ENCODE measurements at places on chromosomes 2 and 18. TPM values are rescaled to one million over a fixed set of nuclear protein-coding genes. Genes with fewer than 3 reads are reported as not detected.

KIF5C gene
- 3.4 TPM for polyA plus RNA-seq

RGPD3 gene
- polyA plus RNA-seq = 0.12 TPM

AQP12A gene
- not detected for polyA plus RNA-seq

GRCh38 chr18:54712758-54713157 is 115.5 kb upstream of the RAB27B start:
- no peak overlapping the region for H3K27ac ChIP-seq
- peaks cover 20% of the 10 kb centered on the region for H3K4me1 ChIP-seq
- no peaks in the 10 kb centered on the region for H3K36me3 ChIP-seq
- no peak for DNase-seq

DNA sequence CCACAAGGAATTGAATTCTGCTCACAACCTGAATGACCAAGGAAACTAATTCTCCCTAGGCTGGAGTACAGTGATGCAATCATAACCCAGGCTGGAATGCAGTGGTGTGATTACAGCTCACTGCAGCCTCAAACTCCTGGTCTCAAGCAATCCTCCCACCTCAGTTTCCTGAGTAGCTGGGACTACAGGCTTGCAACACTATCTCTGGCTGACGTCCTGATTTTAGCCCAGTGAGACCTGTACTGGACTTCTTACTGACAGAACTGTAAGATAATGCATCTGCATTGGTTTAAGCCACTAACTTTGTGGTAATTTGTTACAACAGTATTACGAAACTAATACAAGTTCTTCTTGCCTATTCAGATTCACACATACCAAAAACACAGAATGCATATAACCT is 9.5 kb upstream of the KDSR start:
- no peaks in the 10 kb centered on the region for H3K27me3 ChIP-seq
- no peaks in the 10 kb centered on the region for H3K4me1 ChIP-seq
- H3K4me3 ChIP-seq = no peak overlapping the region
- no peak for DNase-seq

DNA sequence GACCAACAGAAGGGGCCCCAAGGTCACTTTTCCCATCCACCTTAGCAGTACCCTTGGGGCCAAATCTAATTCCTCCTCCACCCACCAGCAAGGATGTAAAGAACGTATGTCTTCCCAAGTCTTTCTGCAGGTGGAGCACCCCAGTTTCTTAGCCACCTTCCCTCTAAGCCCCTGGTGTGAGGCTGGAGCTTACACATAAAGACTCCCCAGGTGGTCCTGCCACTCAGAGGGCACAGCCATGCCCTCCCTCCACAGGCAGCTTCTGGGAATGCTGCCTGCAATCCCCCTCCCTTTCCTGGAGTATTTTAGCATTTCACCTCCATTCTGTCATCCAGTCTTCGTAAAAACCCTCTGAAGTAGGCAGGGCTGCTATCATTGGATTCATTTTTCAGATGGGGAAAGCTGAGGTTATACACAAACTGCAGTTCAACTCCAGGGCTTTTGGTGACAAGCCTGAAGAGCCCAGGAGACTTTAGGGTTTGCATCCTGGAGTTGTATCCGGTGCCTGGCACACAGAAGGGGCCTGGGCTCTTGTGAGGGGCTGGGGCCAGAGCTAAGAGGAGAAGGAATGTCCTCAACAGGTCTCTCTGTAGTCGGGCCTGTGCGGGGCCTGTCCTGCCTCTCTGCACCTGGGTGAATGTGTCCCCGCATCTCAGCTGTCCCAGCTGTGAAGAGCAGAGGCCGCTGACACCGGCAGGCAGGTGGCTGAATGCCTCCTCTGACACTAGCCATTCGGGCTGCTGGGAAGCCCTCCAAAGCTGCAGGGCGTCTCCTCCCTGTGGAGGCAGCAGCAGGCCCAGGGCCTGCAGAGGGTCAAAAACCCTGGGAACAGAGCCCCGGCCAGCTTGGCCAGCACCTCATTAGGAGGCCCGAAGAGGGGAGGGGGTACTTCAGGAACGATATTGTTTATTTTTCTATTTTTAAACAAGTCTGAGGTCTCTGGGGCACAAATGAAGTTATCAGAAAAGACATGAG is 27.6 kb downstream of the CIB4 start:
- DNase-seq = no peak
- no peak overlapping the region for H3K4me3 ChIP-seq

DNA sequence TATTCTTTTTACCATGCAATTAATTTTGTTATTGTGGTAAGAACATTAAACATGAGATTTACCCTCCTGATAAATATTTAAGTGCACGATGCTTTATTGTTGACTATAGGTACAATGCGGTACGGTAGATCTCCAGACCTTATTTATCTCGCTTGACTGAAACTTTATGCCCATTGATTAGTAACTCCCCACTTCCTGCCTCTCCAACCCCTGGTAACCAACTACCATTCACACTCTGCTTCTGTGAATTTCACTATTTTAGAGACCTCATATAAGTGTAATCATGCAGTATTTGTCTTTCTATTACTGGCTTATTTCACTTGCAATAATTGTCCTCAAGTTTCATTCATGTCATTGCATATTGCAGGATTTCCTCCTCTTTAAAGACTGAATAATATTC is 195.7 kb upstream of the ID2 start:
- peak overlapping the region; percentile 35 for H3K27ac ChIP-seq
- no peak overlapping the region for H3K4me3 ChIP-seq
- no peaks in the 10 kb centered on the region for H3K36me3 ChIP-seq
- no peaks in the 10 kb centered on the region for H3K27me3 ChIP-seq
- peaks cover 56% of the 10 kb centered on the region for H3K4me1 ChIP-seq

DNA sequence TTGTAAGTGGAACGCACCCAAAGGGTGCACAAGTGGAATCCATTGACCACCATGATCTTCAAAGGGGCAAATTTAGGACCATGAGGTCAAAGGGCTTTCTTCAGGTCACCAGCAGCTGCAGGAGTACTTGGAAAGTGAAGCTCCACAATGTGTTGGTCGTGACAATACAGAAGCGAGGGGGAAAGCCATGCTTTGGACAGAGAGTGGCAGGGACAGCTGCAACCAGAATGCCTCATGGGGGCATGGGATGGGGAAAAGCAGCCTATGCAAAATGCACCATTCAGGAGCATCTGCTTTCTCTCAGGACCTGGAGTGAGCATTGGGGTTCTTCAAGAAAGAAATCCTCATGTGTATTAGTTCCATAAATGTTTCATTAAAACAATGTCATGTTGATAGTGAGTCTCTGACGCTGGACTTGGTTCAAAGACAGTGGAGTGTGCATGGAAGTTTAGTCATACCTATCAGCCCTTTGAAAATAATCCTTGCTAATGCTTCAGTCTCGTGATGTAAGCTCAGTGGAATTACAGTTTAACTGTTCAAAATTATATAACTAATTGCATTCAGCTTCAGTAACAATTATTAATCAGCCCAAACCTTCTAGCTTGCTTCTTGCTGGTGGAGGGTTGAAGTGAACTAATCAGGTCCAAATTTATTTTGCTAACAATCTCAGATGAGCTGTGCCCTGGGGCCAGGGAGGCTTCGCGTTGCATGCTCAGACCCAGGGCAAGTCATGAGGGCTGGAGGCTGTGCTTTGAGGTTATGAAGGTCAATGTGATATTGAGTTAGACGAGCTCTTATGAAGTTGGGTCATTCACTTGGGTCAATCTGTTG is 41.6 kb downstream of the ACKR3 start:
- no peak for DNase-seq
- H3K27me3 ChIP-seq = no peaks in the 10 kb centered on the region
- no peak overlapping the region for H3K27ac ChIP-seq
- H3K4me1 ChIP-seq = no peaks in the 10 kb centered on the region
- no peaks in the 10 kb centered on the region for H3K36me3 ChIP-seq

GRCh38 chr2:68294187-68294586 is 25.6 kb downstream of the CNRIP1 start:
- no peaks in the 10 kb centered on the region for H3K27me3 ChIP-seq
- no peaks in the 10 kb centered on the region for H3K4me1 ChIP-seq
- H3K27ac ChIP-seq = no peak overlapping the region
- no peaks in the 10 kb centered on the region for H3K36me3 ChIP-seq
- no peak overlapping the region for H3K4me3 ChIP-seq

- no peaks in the 10 kb centered on the region for H3K36me3 ChIP-seq
- H3K27me3 ChIP-seq = no peaks in the 10 kb centered on the region
- H3K4me3 ChIP-seq = no peak overlapping the region
- H3K4me1 ChIP-seq = no peaks in the 10 kb centered on the region
Measured at GRCh38 chr18:74796841-74797576, 199.3 kb downstream of the ZNF407 start.

DNA sequence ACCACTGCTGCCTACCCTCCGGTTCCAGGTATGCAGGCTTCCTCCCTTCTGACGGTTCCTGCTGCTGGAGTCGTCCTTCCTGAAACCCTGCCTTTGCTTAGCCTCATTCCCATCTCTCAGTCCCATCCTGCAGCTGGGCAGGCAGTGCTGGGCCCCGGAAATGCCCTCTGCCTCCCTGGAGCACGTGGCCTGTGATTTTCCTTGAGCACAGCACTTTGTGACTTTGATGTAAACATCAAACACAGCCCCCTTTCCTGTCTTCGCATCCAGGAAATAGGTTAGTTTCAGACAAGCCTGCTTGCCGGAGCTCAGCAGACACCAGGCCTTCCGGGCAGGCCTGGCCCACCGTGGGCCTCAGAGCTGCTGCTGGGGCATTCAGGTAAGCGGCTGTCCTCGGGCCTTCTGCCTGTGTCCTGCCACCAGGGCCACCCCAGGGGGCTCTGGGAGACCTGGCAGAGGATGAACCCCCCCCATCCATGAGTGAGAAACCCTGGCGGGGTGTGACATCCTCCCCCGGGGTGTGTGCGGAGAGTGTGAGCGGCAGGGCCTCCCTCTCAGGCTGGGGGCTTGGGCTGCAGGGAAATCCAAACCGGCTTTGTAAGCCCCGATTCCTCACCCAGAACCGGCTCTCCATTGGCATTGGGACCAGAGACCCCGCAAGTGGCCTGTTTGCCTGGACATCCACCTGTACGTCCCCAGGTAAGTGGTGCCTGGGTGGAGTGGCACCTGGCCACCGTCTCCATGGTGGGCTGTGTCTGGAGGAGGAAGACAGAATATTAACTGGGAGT is at the start of gene ZAP70:
Gene ZAP70 (plus strand): TSS at position 281 of the 788 bp plus-strand sequence. CDS start 10,461 bp downstream, outside the sequence.
- H3K4me3 ChIP-seq = peak within 1 kb of the TSS; percentile 91
- H3K27me3 ChIP-seq = no peaks in the 10 kb centered on the region
- DNase-seq = peak; percentile 49

DNA sequence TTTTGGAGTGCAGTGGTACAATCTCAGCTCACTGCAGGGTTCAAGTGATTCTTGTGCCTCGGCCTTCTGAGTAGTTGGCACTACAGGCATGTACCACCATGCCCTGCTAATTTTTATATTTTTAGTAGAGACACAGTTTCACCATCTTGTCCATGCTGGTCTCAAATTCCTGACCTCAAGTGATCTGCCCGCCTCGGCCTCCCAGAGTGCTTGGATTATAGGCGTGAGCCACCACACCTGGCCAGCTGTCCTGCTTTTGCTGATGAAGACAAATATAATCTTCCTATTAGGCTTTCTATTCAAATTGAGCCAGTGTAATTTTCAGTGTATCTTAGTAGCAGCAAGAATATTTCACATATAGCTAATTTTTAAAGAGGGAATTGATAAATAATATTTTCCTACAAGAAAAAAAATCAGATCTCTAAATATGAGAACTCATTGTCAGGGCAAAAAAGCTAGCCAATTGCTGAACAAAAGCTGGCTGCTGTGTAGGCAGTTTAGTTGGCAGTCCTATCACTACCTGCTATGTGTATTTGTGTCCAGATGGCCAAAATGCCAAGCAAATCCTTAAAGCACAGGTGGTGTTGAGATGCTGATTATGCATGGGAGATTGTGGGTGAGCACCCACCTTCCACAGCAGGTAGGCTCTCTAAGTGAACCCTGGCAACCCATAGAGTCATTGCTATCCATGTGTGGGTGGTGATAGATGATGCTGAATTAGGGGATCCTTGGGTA is 60.8 kb upstream of the STAM2 start:
- H3K36me3 ChIP-seq = no peaks in the 10 kb centered on the region
- H3K27ac ChIP-seq = no peak overlapping the region
- no peaks in the 10 kb centered on the region for H3K4me1 ChIP-seq
- no peaks in the 10 kb centered on the region for H3K27me3 ChIP-seq
- DNase-seq = no peak

DNA sequence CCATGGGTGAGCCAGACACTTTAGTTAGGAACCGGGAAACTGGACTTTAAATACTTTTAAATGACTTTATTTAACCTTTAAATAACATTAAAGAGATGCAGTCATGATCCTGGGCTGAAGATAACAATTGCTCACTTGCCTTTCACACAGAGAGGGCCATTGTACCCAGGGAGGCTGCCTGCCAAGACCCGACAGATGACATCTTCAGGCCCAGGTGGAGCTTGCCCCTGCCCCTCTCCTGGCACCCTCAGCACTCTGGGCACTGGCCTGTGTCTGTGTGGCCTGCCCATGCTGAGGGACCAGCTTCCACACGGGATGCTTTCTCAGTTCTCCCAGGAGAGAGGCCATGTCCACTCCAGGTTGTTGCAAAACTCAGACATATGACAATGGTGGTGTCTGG is 216.4 kb upstream of the MYT1L start:
- no peak for DNase-seq
- H3K4me3 ChIP-seq = no peak overlapping the region
- no peaks in the 10 kb centered on the region for H3K4me1 ChIP-seq

DNA sequence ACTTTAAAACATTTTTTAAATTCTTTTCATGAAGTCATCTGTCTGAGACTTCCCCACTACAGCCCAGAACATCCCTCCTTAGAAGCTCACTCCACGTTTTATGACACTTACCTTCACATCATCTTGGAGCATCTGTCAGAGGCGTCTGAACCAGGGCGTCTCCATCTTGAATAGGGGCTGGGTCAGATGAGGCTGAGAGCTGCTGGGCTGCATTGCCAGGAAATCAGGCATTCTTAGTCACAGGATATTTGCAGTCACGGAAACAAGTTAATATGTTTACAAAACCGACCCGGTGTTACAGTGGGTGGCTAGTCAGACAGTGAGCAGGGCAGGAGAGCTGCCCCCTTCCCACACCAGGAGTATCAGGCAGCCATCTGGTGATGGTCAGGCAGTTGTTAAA is 456.5 kb downstream of the FBXO15 start:
- H3K4me1 ChIP-seq = no peaks in the 10 kb centered on the region
- no peak for DNase-seq
- no peak overlapping the region for H3K4me3 ChIP-seq
- H3K27ac ChIP-seq = no peak overlapping the region
- no peaks in the 10 kb centered on the region for H3K36me3 ChIP-seq

DNA sequence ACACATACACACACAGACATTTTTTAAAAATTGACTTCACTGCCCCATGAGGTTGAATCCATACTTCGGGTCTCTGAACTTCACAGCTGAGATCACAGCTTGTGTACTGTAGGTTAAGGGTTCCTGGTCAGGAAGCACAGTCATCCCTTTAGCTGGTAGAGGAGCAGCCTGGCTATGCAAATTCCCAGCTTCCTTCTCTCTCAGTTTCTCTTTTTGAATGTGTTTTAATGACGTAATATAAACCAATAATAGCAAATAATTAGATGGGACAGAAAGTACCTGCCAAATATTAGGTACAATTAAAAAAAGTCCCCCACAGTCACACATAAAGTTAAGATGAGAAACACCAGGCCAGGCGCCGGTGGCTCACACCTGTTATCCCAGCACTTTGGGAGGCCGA is 178.7 kb downstream of the ZNF385B start:
- no peak overlapping the region for H3K27ac ChIP-seq
- H3K4me3 ChIP-seq = no peak overlapping the region
- no peaks in the 10 kb centered on the region for H3K4me1 ChIP-seq
- no peaks in the 10 kb centered on the region for H3K27me3 ChIP-seq

GRCh38 chr2:195658541-195658890 is 1.5 kb downstream of the SLC39A10 start:
- H3K27ac ChIP-seq = peak overlapping the region; percentile 98
- H3K36me3 ChIP-seq = peaks cover 6% of the 10 kb centered on the region
- H3K4me3 ChIP-seq = peak overlapping the region; percentile 81
- DNase-seq = no peak

GRCh38 chr18:34514238-34514637 is 195.9 kb upstream of the DTNA start:
- no peaks in the 10 kb centered on the region for H3K4me1 ChIP-seq
- H3K27ac ChIP-seq = no peak overlapping the region
- no peak for DNase-seq
